ENCODE measurements at places on chromosomes 2 and 18.

DNA sequence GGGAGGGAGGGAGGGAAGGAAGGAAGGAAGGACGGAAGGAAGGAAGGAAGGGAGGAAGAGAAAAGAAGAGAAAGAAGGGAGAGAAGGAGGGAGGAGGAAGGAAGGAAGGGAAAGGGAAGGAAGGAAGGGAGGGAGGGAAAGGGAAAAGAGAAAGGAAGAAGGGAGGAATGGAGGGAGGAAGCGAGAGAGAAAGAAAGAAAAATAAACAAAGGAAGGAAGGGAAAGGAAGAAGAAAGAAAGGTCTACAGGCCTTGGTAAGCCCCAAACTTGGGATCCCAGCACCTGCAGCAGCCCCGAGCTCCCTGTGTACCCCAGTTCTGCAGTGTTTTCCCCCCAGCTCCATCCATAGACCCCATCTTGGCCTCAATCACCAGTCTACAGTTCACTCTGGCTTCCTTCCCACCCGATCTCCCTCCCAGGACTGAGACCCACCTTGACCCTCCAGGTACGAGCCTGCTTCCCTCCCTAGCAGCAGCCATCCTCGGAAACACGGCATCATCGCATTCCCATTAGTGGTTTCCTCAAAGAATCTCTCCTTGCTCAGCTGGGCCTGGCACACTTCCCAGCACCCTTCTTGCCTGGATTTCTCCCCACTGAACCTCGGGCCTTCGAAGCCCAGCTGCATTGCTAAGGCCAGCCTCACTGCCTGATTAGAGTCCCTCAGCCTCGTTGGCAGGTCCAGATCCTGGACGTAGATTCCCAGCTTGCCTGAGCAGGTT lies 46.1 kb upstream of the SH3BP4 start:
- no peak for DNase-seq

- no peak for DNase-seq
Observed at GRCh38 chr2:191959209-191959608, 112.3 kb upstream of the CAVIN2 start.

GRCh38 chr2:120466704-120467054 lies 120.7 kb downstream of the INHBB start:
- DNase-seq: no peak

DNA sequence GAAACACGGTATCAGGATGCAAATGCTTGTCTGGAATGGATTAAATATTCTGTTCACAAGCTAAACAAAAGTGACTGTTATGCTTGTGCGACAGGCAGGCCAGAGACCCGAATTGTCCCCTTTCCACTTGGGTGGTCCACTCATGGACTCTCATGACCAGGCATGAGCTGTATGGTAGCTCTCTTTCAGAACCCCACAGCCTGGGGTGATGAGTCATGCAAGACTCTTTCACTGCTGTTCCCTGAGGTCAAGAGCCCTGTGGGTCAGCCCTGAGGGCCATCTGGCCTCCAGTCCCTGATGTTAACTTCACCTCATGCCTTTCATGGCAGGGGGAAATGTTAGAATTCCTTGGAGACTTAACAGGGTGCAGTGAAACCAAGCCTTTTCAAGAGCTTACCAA lies 13.7 kb upstream of the SAP130 start:
- DNase-seq: no peak

- no peak for DNase-seq
Observed at GRCh38 chr2:733001-733400, 55.8 kb upstream of the TMEM18 start.
